ENCODE measurements at places on chromosomes 3 and 15.
A peak's percentile ranks its signal among the peaks of the same experiment; 100 is the strongest.

DNA sequence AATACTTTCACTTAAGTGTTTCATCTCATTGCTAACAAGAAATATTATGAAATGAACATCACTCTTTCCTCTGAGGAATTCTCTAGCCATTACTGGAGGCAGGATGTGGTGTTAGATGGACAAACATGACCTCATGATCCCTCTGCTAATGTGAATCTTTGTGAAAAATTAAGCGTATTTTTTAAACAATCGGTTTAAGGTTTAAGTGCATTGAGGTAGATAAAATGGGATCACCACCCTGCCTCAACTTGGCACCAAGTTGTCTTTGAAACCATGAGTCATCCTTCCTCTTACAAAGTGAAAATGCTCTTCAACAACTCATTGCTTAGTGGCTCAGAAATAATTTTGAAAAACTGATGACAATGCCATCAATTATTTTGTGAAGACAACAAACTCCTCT is 76.0 kb upstream of the DCBLD2 start:
- no peak for DNase-seq

GRCh38 chr3:28915741-28916500 is 364.9 kb upstream of the RBMS3 start:
- DNase-seq: no peak

DNA sequence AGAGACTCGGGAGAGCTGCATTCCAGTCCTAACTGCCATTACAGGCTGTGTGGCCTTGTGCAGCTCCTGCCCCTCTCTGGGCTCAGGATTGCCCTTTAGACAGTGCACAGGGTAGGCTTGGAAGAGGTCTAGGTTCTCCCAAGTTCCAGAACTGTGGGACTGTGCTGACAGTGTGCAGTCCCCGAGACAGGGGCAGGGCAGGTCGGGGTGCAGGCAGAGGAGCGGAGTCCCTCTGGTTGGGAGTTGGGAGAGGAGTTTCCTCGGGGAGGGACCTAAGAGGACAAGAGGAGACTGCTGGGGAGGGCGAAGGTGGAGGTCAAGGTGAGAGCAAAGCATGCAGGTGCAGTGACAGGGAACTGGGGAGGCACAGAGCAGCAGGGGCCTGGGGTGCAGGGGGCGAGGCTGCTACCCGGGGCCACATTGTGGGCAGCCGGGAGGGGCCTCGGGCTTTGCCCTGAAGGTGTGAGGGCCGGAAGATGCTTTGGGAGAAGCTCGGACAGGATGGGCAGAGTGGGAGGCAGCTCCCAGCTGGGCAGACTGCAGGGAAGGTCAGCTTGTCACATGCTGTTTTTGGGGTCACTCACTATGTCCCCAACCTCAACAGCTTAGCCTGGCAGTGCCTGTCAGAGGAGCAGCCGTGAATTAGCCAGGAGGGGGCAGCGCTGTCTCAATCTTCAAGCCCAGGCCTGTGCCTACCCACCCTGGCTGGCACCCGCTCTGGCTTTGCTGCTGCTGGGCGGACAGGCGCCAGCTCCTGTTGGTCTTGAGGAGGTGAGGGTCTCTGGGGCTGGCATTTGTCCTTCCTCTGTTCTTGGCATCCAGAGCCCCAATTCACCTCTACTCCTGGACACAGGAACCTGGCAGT is 15.4 kb upstream of the CSPG4 start:
- DNase-seq: peak; percentile 88

GRCh38 chr3:121809249-121809648 is 25.6 kb downstream of the IQCB1 start:
- no peak for DNase-seq

- no peak for DNase-seq
These were observed 180.5 kb upstream of the VEPH1 start for GRCh38 chr3:157683668-157684067.

DNA sequence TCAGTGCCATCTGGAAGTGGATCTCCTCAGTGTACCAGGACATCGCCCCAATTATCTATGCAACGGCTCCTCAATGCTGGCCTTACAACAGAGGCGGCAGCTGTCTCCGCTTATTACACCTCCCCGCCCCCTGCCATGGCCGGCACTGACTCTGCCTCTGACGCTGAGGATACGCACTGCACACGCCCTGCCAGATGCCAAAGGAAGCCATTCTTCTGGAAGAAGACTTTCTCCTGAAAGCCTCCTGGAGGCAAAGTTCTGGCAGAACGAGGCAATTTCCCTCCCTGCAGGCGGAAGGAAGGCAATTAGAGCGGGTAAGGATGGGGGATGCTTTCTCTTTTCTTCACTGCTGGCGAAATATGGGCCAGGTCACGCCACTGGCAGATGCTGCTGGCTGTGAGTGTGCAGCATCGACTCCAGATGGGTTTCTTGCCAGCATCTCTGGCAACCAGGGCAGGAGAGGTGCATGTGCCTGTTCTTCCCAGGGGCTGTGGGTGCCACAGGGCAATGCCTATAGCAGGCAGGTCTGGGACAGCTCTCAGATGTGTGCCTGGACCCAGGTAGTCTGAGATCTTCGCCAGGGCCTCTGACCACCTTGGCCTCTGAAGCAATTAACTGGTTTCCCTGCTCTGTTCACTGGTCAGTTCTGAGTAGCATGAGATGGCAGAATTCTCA is 62.2 kb upstream of the MRPS22 start:
- no peak for DNase-seq

DNA sequence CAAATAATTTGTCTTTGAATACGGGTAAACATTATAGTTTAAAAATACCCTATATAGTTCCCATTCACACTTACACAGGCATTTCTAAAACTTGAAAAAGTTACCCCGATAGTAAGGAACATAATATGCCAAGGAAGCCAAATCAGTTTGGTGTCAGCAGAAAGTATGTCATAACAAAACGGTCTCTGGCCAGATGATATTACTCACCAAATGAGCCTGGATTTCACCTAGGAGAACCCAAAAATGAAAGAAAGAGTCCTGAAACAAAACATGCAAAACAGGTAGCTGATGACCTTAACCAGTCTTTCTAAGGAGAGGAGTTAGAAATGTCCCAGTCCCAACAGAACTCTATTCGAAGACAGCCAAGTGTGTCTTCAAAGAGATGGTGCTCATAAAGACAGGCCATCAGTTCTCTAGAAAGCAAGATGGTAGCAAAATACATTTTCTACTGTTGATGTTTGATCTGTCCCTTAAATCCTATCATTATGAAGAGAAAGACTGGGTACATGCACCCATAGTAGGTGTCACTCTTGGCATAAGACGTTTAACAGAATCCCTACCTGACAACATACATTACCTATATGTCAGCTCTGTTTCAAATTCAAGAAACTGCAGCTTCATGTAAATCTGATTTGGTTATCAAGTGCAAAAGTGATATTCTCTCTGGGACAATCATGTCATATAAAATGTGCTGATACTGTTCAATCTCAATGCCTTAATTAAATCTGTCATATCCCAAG is 942.5 kb downstream of the ROBO1 start:
- DNase-seq: no peak

- peak; percentile 18 for DNase-seq
These were observed 25.3 kb upstream of the ARHGEF3 start for GRCh38 chr3:56826831-56827722.

DNA sequence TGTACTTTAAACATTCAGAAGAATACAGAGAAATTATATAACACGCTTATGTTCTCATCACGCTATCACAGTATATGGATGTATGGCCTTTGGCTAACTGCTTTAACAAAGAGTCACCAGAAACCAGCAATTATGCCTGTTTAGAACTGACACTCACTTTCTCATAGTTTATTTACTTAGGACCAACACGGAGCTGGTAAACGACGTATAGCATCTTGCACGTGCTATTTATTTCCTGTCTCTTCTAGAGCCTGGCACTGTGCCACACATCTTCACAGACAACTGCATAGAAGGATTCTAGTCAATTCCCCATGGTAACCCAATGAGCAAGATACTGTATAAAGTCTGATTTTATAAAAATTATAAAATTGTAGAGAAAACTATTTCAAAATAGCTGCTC is 43.6 kb downstream of the TBC1D2B start:
- no peak for DNase-seq

DNA sequence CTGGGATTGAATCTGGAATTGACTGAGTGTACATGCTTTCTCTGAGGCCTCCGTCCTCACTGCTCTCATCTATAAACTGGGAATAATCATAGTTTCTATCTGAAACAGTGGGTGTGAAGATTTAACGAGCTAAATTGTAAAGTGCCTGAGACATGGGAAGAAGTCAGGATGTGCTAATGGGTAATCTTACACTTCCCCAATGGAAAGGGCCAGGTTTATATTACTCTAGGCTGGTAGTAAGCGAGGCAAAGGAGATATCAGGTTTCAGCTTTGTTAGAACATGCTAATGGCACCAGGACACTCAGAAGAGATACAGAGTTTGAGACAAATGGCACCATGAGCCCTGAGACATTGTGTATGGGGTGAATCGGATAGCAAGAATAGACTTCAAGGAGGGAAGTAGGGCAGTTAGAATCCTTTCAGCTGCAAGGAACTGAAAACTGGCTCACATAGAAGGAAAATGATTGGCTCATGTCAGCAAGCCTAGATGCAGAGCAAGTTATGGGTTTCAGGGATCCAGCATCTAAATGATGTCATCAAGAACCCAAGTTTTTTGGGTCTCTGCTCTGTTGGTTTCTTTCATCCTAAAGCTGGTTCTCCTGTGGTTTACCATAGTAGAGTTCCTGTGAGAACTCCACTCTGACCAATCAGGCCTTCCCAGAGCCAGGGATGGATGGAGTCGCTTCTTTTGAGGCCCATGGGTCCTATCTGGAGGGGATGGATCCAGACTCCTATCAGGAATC is 21.8 kb downstream of the FLNB start:
- no peak for DNase-seq

- DNase-seq: no peak
These were observed 37.0 kb upstream of the HACD2 start for GRCh38 chr3:123621850-123622189.

GRCh38 chr3:169658311-169658931 is 5.1 kb downstream of the MECOM start:
- peak; percentile 24 for DNase-seq

DNA sequence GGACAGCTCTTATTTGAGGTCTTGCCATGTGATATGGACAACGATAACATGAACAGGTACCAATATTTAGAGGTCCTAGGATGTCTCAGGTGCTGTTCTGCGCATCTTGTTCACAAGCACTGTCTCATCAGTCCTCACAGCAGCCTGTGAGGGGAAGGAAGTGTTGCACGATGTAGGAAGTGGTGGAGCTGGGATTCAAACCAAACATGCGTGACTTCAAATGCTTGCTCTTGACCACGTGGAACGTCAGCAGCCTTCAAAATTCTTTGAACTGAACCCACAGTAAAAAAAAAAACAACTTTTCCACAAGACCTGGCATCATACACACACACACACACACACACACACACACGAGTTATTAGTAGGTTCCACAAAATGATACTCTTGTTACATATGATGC is 153.4 kb upstream of the SMAD3 start:
- peak; percentile 75 for DNase-seq

DNA sequence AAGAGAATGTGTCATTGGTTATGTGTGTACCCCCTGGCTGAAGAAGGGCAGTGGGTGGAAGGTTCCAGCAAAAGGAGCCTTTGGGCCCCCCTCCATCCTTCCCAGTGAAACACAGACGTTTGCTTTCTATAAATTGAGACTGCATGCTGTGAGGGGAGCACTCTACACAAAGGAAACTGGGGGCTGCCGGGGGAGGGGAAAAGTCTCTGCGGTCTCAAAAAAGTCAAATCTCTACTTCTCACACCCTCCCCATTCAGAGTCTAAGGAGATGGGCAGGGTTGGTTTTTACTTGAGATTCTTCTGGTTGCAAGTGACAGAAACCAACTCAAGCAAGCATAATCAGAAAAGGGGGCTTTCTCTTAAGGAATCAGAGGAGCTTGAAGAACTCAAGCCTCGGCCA is 50.1 kb upstream of the TLE3 start:
- DNase-seq: no peak

GRCh38 chr3:97970156-97970555 is 2.1 kb downstream of the RIOX2 start:
- no peak for DNase-seq

DNA sequence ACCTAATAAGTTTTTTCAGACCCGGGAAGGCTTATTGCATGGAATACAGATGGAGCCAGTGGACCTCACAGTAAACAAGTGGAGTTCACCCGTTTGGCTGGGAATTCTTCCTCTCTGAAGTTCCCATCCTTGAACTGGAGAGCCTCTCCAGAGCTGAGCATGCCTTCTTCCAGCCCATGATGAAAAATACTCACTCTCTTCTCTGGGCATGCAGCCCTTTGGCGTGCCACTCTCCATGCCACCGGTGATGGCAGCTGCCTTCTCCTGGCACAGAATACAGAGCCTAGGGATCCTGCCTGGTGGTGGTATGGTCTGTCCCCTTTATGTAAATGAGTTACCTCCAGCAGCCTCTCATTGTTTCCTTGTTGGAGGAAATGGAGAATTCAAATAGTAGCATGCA is 150.8 kb downstream of the LEKR1 start:
- no peak for DNase-seq

DNA sequence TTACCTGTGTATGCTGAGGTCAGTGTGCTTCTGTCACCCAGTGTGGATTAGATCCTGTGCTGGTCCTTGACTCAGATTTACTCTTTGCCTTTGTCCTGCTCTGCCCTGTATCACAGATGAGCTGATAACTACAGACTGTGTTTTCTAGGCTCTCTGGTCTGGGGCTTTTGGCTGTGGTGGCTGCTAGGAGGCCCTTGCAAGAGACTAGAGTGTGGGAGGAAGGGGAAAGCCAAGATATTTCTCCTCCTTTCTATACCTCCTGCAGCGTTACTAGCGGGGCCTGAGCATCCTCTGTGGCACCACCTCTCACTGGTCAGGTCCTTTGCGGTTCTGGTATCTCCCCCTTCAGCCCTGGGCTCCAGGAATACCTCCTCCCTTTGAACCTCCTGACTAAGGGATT is 282.3 kb upstream of the TBC1D5 start:
- DNase-seq: no peak

DNA sequence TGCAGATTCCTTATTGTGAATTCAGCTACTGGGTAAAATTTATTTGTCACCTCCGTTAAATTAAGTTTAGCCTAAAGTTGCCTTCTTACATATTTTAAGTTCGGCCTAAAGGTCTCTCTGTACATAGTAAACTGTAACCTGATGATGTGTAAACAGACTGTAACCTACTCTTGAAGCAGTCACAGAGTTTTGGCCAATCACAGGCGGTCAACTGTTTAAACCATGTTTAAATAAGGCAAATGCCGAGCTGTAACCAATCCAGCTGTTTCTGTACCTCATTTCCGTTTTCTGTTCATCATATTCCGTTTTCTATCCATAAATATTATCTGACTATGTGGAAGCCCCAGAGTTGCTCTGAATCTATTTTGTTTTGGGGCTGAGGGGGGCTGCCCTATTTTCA is 2.4 kb upstream of the ADAMTSL3 start:
- no peak for DNase-seq
